Karpas-422 (cell line): ENCODE measurements at places on chromosomes 3 and 15.

- no peak for DNase-seq
- H3K4me1 ChIP-seq: no peaks in the 10 kb centered on the region
- H3K36me3 ChIP-seq: no peaks in the 10 kb centered on the region
- H3K4me3 ChIP-seq: no peak overlapping the region
These were observed 419.7 kb downstream of the ZBTB20 start for GRCh38 chr3:114727373-114727772.

DNA sequence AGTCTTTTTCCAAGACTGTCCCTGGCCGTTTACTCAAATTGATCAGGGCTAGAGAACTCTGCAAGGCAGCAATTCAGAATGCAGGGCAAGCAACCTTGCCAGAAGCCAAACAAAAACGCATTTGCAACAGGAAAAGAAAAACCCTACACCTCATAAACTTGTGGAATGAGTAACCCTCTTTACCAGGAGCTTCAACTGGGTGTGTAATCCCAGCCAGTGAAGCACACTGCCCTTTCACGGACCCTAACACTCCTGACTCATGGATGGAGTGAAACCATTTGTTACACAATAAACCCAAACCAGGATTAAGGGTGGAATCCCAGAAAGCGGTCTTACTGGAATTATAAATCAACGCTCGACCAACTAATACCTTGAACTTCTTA is 14.8 kb upstream of the LDHAL6B start:
- DNase-seq: no peak
- H3K4me1 ChIP-seq: no peaks in the 10 kb centered on the region
- no peak overlapping the region for H3K27ac ChIP-seq
- H3K27me3 ChIP-seq: no peaks in the 10 kb centered on the region
- no peaks in the 10 kb centered on the region for H3K36me3 ChIP-seq
- no peak overlapping the region for H3K4me3 ChIP-seq

- peaks cover 37% of the 10 kb centered on the region for H3K4me1 ChIP-seq
- H3K27me3 ChIP-seq: no peaks in the 10 kb centered on the region
- DNase-seq: no peak
- H3K36me3 ChIP-seq: no peaks in the 10 kb centered on the region
These were observed 79.3 kb upstream of the SKOR1 start for GRCh38 chr15:67746022-67746421.

DNA sequence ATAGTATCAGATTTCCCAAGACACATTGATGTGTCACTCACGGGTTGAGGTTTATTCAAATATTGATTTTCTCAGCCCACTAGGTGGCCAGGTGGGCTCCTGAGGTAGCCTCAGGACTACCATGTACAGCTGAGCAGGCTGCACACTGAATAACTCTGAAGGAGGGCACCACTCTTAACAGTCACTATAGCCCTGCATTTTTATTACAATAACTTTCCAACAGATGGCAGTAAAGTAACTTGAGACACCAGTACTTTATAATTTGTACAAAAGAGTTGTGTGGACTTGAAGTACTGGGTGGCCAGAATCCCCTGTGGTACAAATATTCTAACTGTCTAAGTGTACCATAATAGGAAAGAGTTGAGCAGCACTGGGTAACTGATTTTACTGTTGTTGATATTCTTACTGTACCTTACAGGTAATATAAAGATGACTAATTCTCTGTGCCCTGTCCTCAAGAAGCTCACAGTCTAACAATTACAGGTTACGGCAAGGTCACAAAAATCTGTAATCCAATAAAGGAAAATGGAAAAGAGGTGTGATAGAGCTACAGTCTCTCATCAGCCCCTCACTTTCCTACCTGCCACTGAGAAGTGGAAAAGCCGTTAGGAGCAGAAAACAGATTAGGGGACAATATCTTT is 76.0 kb downstream of the ETFA start:
- DNase-seq: peak; percentile 80
- no peaks in the 10 kb centered on the region; the same call in 1 of the 2 replicates for H3K4me1 ChIP-seq
- H3K27me3 ChIP-seq: no peaks in the 10 kb centered on the region
- 0 out of 2 replicates have a peak, but pooled peaks cover 5% of the 10 kb centered on the region for H3K36me3 ChIP-seq
- no peak overlapping the region for H3K27ac ChIP-seq

GRCh38 chr3:13123765-13124164 is 50.5 kb upstream of the IQSEC1 start:
- H3K36me3 ChIP-seq: no peaks in the 10 kb centered on the region
- H3K27me3 ChIP-seq: no peaks in the 10 kb centered on the region
- H3K4me3 ChIP-seq: no peak overlapping the region
- no peak overlapping the region for H3K27ac ChIP-seq

GRCh38 chr3:116140100-116140689 is 305.1 kb downstream of the LSAMP start:
- peak; percentile 73 for DNase-seq
- H3K4me1 ChIP-seq: no peaks in the 10 kb centered on the region
- no peaks in the 10 kb centered on the region for H3K27me3 ChIP-seq

DNA sequence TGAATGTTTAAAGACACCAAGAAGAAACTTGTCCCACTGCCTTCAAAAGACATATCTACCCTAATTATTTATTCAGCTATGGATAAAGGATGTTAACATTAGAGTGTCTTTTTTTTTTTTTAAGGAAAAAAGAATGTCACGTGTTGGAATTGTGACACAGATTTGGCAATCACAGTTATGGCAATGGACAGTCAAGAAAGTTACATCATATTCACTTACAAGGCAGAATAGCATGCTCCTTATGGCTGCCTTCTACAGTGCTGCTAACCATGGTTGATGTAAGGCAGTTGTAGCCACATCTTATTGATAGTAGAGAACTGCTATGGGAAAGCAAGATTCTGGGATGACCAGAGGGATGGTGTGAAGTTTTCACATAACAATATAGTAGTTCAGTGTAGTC is 128.8 kb upstream of the ZBTB20 start:
- no peak overlapping the region for H3K4me3 ChIP-seq
- no peaks in the 10 kb centered on the region for H3K27me3 ChIP-seq
- H3K27ac ChIP-seq: no peak overlapping the region
- H3K36me3 ChIP-seq: no peaks in the 10 kb centered on the region

DNA sequence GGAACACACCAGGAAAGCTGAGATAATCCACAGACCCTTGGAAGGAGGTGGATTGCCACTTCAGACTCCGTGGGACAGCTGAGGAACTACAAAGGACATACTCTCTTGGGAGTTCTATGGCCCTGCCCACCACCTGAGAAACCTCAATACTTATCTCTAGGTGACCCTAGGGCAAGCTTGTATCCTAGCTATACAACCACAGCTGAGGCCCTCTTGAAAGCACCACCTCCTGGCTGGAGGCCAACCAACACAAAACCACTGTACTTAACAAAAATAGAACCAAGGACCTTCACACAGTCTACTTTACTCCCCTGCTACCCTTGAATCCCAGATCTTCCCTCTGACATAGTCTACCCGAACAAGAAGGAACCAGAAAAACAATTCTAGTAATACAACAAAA is 60.7 kb upstream of the TRIM42 start:
- DNase-seq: no peak
- H3K36me3 ChIP-seq: no peaks in the 10 kb centered on the region
- H3K4me3 ChIP-seq: no peak overlapping the region
- H3K27ac ChIP-seq: no peak overlapping the region
- H3K27me3 ChIP-seq: no peaks in the 10 kb centered on the region; the same call in 1 of the 2 replicates

DNA sequence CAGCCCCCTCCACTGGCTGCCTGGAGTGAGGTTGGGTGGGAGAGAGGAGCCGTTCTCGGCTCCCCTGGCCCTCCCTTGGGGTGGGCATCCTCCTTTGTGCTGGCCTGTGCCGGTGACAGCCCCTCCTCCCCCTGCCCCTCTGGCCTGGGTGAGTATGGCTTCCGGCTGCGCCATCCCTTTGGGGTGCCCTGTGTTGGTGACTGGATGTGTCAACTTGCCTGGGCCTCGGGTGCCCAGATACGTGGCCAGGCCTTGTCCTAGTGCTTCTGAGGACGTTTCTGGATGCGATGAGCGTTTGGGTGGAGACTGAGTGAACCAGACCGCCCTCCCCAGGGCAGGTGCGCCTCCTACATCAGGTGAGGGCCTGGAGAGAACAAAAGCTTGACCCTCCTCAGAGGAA is 59.7 kb downstream of the PLXNA1 start:
- no peak overlapping the region for H3K27ac ChIP-seq
- peaks cover 8% of the 10 kb centered on the region for H3K4me1 ChIP-seq
- no peaks in the 10 kb centered on the region for H3K36me3 ChIP-seq
- H3K4me3 ChIP-seq: no peak overlapping the region

DNA sequence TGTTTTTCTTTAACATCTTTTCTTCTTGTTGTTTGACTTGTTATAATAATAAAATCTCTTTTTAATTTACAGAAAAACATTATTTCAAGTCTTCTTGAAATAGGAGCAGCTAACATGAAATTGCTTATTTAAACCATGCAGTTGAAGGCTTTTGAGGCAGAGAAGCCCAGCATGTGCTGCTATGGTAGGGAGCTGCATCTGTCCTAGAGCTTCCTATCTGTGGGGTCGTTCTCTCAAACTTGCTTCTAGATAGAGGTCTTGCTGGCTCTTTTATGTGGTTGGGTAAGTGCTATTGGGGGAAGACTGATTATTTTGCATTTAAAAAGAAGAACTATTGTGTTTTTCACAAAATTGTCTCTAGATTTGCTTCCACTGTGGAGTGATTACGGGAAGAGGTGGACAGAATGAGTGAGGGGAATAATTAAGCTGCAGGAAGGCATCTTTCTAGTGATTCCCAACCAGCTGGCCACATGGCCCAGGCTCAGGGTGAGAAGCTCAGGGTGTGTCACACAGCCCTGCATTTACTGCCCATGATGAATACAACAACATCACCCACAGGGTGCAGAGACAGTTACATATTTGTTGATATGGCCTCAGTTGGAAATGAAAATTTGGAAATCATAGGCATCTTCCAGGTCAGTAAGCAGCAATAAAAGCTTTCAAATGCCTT is 98.7 kb downstream of the CHST2 start:
- no peak for DNase-seq
- H3K36me3 ChIP-seq: no peaks in the 10 kb centered on the region; the same call in 1 of the 2 replicates
- H3K4me1 ChIP-seq: peaks cover 68% of the 10 kb centered on the region
- H3K27me3 ChIP-seq: no peaks in the 10 kb centered on the region

DNA sequence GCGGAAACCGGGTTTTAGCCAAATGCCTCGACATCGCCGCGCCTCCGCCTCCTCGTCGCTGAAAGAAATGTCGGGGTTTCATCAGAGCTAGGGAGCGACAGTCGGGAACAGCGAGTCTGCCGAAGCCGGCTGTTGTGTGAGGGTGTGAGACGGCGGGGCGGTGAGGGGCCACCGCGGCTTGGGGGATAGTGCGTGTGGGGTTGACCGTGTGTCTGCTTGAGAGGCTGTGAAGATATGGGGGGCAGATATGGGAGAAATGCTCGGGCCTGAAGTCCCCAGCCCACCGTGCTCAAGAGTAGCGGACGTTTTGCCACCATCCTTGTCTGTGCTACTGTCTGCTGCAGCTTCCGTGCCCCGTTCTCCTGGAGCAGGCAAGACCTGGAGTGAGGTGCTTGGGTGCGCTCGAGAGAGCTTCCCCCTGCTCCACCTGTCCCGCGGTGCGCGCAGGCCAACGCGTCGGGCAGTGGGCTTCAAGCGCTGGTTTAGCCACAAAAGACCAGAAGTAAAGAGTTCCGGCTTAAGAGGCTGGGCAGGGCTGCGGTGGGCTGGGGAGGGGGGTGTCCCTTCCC is 716 bp upstream of the ISLR2 start:
- no peaks in the 10 kb centered on the region for H3K36me3 ChIP-seq
- no peak overlapping the region for H3K4me3 ChIP-seq
- H3K4me1 ChIP-seq: no peaks in the 10 kb centered on the region
- DNase-seq: no peak

DNA sequence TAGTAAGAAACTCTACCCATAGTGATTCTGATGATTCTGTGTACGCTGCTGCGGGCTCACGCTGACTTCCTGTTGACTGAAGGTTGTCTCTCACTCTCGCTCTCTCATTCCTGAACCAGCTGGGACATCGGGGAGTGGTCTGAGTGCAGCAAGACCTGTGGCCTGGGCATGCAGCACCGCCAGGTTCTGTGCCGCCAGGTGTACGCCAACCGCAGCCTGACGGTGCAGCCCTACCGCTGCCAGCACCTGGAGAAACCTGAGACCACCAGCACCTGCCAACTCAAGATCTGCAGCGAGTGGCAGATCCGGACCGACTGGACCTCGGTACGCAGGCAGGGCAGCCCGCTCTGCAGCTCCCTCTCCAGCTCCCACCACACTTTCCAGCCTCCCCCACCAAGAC is 63.6 kb upstream of the NR2E3 start:
- no peaks in the 10 kb centered on the region for H3K4me1 ChIP-seq
- no peaks in the 10 kb centered on the region for H3K27me3 ChIP-seq
- no peak for DNase-seq
- no peaks in the 10 kb centered on the region for H3K36me3 ChIP-seq

DNA sequence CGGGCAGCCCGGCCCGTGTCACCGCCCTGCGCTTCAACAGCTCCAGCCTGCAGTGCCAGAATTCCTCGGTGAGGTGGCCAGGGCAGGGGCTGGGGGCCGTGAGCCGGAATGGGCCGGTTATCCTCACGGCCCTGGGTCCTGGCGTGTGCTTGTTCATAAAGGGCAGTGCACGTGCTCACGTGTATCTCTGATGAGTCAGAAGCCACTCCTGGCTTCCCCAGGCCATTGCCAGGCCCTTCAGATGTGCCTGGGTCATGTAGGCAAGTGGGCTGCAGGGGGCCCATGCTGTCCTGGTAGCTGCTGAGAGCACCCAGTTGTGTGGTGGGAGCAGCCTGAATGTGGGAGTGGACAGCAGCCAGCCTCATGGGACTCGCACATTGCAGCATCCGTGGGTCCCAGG is 29.2 kb downstream of the PLXNA1 start:
- H3K4me1 ChIP-seq: peaks cover 70% of the 10 kb centered on the region
- H3K27ac ChIP-seq: no peak overlapping the region
- no peak overlapping the region for H3K4me3 ChIP-seq
- no peak for DNase-seq

DNA sequence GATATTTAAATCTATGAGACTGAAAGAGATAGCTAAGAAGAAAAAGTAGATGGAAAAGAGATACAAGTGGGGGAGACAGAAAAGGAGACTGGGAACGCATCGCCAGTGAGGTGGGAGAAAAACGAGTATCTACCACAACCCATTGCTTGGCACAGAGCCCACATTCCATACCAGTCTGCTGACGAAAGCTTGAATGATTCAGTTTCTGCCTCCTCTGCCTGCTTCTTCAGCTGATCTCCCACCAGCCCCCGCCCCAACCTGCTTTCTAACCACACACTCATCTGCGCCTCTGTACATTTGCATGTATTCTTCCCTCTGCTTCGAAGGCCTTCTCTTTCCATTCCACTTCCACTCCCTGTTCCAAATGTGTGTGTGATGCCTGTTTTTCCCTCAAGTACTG is 188.1 kb downstream of the USP13 start:
- no peaks in the 10 kb centered on the region for H3K4me1 ChIP-seq
- H3K27ac ChIP-seq: no peak overlapping the region
- no peaks in the 10 kb centered on the region for H3K27me3 ChIP-seq
